ENCODE measurements at places on chromosomes 1 and 21. TPM values are rescaled to one million over a fixed set of nuclear protein-coding genes. Genes with fewer than 3 reads are reported as not detected.
A peak's percentile ranks its signal among the peaks of the same experiment; 100 is the strongest.

DNA sequence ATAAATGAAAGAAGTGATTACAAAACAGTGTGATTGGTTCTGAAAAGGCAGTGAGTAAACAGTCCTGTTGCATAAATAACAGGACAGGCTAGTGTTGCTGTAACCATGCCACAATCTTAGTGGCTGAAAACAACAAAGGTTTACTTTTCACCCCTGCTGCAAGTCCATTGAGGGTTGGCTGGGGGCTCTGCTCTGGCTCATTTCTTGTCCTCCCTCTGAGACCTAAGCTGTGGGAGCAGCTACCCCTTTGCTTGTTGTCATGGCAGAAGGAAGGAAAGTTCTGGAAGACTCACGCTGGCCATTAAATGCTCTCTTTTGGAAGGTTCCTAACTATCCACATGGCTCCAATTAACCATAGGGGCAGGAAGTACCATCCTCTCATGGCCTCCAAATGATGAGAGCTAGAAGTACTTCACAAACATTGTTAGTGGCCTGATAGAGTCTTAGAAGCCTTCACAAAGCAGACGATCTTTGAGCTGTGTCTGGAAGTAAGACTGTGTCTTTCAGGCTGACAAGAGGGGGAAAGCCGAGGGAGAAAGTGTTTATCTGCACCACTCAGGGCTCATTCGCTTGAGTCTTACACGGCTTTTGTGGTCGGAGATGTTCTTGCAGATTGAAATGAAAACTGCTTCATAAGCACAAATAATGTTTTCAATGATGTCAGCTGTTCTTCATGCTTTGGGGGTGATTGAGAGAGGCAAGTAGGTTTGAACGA lies 11.9 kb downstream of the RCSD1 start:
- no peak for DNase-seq
- H3K4me3 ChIP-seq: peak overlapping the region; percentile 59
- H3K27me3 ChIP-seq: no peaks in the 10 kb centered on the region
- peaks cover 4% of the 10 kb centered on the region for H3K36me3 ChIP-seq

DNA sequence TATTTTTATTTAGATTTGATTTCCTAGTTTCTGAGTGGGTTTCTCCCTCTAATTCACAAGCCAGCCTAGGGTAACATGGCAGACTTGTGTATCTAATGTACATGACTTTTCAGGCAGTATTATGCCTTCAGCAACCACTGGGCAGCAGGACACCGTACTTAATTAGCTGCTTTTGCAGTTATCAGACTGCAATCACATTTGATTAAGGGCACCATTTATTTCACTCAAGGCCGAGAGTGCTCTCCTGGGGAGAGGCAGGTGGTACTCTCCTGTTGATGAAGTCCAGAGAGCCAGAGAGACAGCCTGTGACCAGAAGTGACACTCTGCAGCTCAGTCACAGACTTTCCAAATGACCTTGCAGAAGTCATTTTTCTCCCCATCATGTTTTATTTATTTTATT lies 18.7 kb downstream of the CYYR1 start:
- H3K27me3 ChIP-seq: no peaks in the 10 kb centered on the region
- no peak for DNase-seq
- no peaks in the 10 kb centered on the region for H3K36me3 ChIP-seq
- no peaks in the 10 kb centered on the region for H3K4me1 ChIP-seq
- H3K27ac ChIP-seq: no peak overlapping the region

- no peak overlapping the region for H3K4me3 ChIP-seq
- no peak for DNase-seq
- no peaks in the 10 kb centered on the region for H3K4me1 ChIP-seq
- H3K36me3 ChIP-seq: no peaks in the 10 kb centered on the region
- H3K27me3 ChIP-seq: no peaks in the 10 kb centered on the region
Observed at GRCh38 chr21:16841975-16842695, 670.7 kb upstream of the CXADR start.

DNA sequence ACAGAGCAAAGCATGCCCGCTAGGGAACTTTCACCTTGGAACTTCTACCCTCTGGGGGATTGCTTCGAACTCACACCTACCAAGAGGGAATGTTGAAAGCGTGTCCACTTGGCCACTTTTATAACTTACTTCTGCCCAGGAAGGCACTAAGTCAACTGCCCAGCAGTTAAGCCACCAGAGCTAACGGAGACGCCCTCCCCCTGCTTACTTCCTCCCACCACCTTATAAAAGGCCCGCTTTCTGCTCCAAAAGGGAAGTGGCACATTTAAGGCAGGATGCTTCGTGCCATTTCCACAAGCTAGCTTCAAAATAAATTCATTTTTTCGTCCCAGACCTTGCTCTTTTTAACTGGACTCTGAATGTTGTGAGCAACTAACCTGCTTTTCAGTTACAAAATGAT lies 3.2 kb upstream of the AK2 start:
- peaks cover 49% of the 10 kb centered on the region for H3K4me1 ChIP-seq
- no peak overlapping the region for H3K4me3 ChIP-seq
- H3K36me3 ChIP-seq: peaks cover 18% of the 10 kb centered on the region
- H3K27me3 ChIP-seq: no peaks in the 10 kb centered on the region
- H3K27ac ChIP-seq: peak overlapping the region; percentile 36

The RBM11 gene
- total RNA-seq: not detected

DNA sequence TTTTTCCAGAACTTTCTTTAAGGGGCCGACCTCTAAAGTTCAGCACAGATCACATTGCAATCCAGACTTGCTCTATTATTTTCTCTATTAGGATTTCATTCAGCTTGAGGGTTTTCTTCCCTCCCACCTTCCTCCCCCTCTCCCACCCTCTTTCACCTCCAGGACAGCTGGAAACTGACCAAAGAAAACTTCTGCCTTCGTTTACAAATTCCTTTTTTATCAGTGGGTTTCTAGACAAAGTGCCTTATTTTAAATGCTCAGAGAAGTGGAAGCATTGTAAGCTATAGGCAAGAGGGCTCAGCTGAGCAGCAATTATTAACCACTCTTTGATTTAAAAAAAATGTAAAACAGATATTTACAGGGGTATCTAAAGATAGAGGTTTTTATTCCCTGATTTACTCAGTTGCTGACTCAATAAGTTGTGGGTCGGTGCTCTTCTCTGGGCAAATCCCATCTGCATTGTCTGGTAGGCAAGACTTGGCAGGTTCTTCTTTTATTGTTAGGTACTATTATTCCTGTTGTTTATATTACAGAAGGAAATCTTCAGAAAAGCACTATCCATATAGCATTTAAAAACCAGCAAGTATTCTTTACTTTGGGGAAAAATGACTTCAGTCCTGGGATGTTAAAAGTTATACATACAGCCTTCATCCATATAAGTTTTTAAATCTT lies 277.0 kb upstream of the C1orf105 start:
- no peaks in the 10 kb centered on the region for H3K27me3 ChIP-seq
- peaks cover 7% of the 10 kb centered on the region for H3K4me1 ChIP-seq
- H3K27ac ChIP-seq: no peak overlapping the region
- no peak for DNase-seq

DNA sequence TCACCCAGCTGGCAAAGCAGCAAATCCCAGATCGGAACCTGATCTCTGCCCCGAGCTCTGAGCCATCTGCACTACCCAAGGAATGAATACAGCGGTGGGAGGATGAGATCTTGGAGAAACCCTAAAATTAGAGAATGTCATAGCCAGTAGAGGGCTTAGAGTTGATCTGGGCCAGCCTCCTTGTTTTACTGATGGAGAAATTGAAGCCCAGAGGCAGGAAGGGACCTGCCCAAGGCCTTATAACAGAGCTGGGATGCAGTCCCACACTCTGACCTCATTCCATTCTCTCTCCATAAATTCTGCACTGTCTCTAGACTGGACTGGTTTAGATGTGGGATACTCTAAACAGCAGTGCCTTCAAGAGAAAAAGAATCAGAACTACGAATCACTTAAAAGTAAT lies 4.8 kb upstream of the SFN start:
- no peak overlapping the region for H3K27ac ChIP-seq
- no peak overlapping the region for H3K4me3 ChIP-seq
- no peaks in the 10 kb centered on the region for H3K36me3 ChIP-seq
- H3K4me1 ChIP-seq: peaks cover 10% of the 10 kb centered on the region

The SH2D1B gene
- total RNA-seq: 19.5 TPM

The CYP4A11 gene
- total RNA-seq: not detected
